ENCODE measurements at places on chromosomes 1 and 21.

- DNase-seq, result no peak
These were observed 10.1 kb downstream of the ZC3H12A start for GRCh38 chr1:37484325-37485051.

- no peak for DNase-seq
These were observed 600.4 kb downstream of the ADGRL2 start for GRCh38 chr1:82401116-82401515.

DNA sequence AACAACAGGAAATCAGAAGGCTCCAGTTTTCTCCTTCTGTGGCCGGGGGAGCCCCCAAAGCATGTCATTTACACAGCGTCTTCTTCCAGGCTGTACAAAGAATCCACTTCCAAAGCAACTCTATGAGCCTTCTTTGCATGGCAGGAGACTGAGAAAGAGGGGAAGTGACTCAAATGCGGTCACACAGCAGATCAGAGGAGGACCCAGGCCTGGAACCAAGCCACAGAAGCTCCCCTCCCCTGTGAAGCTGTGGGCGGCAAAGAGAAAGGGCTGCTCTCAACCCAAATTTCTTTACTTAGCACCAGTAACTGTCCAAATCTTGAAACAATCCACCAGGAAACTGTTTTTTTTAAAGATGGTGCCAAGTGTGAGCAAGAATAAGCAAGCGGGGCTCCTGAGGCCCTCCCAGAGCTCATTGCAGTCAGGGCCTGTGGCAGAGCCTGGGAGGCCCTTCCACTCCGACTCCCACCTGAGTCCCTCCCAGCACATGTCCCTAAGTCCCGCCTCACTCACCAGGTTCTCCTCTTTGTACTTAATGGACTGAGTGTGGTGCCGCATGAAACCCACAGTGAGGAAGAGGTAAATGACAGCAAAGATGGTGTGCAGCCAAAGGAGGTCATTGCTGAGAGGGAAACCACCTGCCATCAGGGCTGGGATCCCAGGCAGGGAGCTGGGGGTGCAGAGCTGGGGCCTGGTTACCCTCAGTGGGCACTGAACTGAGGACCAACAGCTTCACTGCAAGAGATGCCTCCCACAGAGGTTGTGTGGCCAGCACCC, 15.9 kb downstream of the TMEM63A start:
- DNase-seq, result no peak

DNA sequence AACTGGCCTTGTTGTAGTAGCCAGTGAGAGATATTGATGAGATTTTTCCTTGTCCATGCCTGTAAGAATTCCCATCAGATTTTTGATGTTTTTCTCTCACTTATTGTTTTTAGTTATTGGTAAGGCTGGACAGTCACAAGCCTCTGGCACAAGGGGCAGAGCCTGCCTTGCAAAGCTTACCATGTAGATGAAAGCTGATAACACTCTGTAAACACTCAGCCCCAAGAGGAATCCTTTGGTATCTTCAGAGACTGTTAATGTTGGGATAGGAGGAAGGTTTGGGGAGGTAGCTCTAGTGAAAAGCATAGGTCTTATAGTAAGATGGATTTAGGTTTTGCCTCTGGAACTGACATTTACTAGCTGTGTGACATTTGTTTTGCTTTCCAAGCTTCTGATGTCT, 37.7 kb downstream of the MARK1 start:
- DNase-seq, result no peak

DNA sequence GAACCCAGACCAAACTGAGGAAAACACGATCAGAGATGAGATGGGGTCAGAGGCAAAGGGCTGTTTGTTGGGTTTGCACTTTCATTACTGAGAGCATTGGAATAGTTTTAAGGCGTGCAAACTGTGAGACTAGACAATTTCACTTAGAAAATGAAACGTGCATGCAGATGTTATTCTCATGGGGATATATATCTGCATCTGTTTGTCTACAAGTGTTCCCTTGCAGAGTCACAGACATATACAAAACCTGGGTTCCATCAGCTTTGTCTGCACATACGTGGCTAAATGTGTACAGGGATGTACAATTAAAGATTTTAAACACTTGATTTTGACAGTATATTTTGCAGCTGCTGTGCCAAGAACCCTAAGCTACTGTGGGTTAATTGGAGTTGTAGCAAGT, 355.4 kb downstream of the KIF26B start:
- DNase-seq, result no peak

- no peak for DNase-seq
These were observed 98.8 kb downstream of the LBR start for GRCh38 chr1:225329041-225329440.

DNA sequence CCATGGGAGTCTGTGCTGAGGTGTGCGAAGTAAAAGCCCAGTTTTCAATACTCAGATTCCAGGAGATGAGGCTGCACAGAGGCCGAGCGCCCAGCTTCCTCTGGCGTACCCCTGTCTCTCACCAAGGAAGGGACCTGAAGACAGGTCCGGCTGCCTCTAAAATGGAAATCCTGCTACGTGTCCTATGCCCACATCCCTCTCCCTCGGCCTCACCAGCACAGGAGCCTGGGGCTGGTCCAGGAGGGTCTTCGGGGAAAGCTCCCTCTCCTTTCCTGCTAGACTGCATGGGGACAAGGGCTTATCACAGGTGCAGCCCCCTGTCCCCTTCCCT, 392 bp downstream of the MRPL55 start:
- no peak for DNase-seq

DNA sequence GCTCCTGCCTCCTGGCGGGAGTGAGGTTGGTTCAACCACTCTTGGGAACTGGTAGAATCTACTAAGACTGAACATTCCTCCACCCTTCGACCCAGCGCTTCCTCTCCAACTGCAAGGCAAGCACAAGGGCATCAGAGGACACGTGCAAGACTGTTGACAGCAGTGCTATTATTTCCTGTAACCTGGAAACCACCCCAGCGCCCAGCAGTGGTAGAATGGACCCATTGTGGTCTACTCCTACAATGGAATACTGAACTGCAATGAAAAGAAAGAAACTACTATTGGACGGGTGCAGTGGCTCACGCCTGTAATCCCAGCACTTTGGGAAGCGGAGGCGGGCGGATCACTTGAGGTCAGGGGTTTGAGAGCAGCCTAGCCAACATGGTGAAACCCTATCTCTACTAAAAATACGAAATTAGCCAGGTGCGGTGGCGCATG, 33.0 kb upstream of the TARDBP start:
- DNase-seq, result no peak

DNA sequence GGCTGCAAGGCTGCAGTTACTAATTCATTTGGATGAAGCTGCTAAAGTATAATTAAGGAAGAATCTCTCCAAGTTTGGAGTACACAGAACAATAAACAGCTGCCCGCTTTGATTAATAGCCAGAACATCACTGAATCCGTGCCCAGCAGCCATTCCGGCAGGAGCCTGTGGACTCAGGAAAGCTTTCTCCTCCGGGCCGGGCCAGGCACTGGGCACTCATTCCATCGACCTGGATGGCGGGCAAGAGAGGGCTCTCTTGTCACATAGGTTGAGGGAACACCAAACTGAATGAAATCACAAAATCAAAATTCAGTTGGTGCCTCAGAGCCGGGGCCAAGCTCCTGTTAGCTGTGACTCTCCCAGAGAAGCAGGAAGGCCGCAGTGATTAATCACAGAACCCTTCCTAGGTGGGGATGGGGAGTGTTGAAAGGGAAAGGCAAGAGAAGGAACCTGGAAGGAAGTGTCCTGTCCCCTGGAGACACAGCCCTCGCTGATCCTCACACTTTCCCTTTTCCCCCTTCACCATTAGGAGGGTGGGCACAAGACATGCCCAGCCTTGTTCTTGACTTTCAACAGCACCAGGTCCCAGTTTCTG, 306.7 kb downstream of the NPHP4 start:
- no peak for DNase-seq

DNA sequence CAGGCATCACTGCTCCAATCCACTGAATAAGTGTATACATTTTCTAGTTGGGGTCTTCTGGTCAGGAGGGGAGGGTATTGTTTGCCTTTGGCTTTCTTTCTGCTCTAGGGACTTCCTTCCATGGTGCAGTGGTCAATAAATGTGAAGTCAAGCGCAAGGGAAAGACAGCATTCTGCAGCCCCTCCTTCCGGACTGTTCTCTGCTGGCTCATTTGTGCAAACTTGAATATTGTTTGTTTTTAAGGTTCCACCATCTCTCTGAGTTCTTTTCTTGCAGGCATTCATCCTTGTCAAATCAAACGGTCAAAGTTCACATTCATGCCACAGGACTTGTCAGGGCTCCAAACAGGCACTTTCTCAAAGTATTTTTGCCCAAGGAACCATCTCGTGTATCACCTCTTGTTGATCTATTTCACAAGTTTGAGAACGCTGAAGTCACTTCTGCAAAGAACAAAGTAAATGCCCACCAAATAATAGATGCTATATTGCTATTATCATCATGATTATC, 205.6 kb upstream of the KAZN start:
- DNase-seq, result no peak

DNA sequence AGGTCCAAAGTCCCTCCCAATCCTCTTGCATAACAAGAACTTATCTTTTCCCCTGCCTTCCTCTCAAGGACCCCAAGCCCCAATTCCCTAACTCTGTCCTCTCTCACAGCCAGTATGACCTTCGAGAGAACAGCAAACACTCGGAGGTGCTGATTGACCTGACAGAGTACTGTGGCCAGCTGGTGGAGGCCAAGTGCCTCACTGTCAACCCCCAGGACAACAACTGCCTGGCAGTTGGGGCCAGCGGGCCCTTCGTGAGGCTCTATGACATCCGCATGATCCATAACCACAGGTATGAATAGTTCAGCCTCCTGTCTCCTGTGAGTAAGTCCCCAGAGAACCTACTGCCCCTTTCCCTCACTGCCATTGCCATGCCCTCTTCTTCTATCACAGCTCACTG, 29.9 kb upstream of the TMEM222 start:
- DNase-seq, result no peak

DNA sequence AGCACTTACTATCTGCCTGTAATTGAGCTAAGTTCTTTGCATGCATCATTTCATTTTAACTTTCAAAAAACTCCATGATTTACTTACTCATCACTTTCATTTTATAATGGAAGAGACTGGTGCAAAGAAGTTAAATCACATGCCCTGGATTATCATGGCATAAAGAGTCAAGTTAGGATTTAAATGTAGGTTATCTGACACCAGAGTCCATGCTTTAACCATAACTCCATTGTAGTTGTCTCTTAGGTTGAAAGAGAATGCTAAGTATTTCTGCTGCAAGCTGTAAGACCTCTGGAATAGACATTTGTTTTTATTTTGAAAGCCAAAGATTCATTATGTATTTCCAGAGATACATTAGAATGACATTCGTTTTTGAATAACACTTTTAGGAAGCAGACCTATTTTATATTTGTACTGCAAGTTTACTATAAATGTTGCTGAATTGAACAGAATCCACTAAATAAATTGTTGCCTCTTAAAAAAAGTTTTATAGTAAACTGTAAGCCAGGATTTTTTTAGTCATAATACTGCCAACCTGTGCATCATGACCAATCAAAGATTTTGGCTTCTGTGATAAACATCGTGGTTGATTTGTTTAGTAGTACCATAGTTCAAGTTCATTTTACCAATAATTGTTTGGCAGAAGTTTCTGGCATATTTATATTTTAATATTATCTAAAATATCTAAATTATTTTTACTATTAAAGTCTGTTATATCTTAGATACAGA, 26.1 kb downstream of the CFH start:
- DNase-seq, result no peak

- DNase-seq, result no peak
These were observed 1496.4 kb downstream of the MRPL39 start for GRCh38 chr21:24110846-24111245.

GRCh38 chr1:37446874-37447273, 27.5 kb upstream of the ZC3H12A start:
- no peak for DNase-seq
